Suprapubic skin (tissue), 4 donors: ENCODE measurements at places on chromosomes 13 and 19.

- no peak for DNase-seq
These were observed 45.4 kb downstream of the ZIC5 start for GRCh38 chr13:99926014-99926731.

DNA sequence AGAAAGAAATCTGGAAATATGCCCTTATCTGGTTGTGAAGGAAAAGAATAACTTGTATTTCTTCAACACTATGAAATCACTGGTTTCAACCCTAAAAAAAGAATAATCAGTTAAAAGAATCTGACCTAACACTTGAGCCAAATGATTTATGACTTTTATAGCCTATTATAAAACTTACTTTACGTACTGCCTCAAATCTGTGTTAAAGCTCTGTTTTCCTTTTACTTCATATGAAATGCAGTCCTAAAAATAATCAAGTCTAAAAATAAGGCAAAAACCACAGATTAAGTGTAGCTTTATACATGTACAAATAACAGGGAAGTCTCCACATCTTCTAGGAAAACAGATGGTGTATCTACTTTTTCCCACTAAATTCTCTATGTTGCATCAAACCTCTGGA lies 101.3 kb downstream of the VWA8 start:
- no peak for DNase-seq

- no peak for DNase-seq
These were observed 440.4 kb upstream of the PRR20A start for GRCh38 chr13:56700324-56700723.

DNA sequence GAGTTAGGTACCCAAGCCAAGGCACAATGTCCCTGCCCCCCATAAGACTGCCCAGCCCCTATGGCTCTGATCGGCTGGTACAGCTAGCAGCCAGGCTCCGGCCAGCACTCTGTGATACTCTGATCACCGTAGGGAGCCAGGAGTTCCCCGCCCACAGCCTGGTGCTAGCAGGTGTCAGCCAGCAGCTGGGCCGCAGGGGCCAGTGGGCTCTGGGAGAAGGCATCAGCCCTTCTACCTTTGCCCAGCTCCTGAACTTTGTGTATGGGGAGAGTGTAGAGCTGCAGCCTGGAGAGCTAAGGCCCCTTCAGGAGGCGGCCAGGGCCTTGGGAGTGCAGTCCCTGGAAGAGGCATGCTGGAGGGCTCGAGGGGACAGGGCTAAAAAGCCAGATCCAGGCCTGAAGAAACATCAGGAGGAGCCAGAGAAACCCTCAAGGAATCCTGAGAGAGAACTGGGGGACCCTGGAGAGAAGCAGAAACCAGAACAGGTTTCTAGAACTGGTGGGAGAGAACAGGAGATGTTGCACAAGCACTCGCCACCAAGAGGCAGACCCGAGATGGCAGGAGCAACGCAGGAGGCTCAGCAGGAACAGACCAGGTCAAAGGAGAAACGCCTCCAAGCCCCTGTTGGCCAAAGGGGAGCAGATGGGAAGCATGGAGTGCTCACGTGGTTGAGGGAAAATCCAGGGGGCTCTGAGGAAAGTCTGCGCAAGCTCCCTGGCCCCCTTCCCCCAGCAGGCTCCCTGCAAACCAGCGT lies 3.0 kb upstream of the KMT2B start:
- DNase-seq = no peak

DNA sequence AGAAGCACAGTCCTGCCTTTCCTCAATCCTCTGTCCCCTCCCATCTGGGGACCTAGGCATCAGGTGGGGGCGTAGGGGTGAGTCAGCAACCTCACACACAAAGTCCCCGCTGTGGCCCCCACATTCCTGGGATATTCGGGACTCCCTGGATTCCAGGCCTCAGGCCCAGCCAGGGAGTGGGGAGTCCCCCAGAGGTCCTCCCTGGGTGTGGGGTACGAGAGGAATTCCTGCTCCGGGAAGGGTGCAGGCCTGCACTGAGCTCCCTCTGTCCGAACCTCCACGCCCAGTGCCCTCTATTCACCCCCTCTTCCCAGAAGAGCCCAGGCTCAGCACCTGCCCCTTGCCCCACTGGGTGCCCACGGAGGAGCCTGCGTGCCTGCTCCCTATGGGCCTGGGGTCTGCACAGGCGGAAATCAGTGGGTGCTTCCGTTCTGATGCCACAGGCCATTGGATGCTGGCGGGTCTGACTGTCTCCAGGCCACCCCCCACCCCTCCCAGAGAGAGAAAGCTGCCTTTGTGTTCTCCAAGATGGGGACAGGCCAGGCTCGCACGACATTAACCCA lies 3.4 kb downstream of the CADM4 start:
- peak; percentile 53 for DNase-seq

- no peak for DNase-seq
These were observed 5.8 kb downstream of the PPP1R37 start for GRCh38 chr19:45098521-45099466.

DNA sequence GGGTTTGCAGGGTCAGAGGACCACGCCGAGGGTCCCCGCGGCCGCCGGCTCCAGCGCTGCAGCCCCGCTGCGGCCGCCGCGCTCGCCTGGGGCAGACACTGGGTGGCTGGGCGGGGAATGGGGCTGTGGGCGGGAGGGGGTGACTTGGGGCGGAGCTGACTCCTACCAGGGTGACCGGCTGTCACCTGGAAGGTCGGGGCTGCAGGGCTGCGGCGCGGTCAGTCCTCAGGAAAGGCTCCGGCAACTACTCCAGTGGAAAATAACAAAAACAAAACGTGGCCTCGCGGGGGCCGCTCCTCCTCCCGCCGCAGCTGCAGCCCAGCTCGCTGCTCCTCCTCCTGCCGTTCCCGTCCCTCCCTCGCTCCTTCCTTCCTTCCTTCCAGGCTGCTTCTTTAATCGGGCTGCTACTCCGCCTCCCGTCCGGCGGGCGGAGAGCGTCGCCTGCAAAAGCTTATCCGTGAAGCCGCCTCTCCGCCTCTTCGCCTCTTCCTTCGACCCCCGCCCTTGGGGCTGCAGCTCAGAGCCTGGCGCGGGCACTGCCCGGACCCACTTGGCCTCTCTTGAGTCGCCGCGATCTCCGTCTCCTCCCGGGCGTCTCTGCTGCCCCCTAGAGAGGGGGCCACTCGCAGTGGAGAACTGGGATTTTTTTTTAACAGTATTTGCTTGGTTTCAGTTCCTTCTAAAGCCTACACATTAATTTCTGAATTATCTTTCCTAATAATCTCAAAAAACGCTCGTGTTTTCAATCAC lies at the start of gene TBC1D4:
TSS of gene TBC1D4 (minus strand) at position 100 of the 750 bp plus-strand sequence. CDS start 402 bp downstream, outside the sequence.
- peak; percentile 89 for DNase-seq

DNA sequence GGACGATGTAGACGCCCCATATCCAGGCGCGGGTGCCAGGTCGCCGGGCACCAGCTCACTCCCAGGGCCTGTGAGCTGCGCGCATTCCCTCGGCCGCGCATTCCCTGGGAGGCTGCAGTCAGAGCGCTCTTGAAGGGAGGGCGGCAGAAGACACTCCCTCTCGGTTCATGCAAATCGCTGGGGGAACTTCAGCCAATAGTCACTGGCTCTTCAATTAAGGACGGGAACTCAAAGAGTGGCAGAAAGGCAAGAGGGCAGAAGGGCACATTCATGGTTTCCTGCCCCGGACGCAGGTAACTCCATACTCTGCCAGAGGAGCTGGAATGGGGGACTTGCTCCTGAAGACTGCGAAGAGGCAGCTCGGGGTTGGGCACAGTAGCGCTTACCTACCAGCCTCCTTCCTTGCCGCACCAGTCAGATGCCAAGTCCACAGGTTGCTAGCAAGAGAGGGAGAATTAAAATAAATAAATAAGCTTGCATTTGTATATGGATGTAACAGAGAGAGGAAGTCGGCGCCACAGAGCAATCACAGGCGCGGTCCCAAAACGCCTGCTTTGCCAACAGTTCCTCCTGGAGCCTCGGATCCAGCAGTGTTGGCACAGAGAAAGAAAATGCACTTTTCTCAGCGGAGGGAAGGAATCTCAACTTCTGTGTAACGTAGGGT lies 459 bp downstream of the PCDH20 start:
- peak; percentile 64 for DNase-seq

GRCh38 chr19:5321066-5321642 lies 19.5 kb downstream of the PTPRS start:
- DNase-seq = no peak

DNA sequence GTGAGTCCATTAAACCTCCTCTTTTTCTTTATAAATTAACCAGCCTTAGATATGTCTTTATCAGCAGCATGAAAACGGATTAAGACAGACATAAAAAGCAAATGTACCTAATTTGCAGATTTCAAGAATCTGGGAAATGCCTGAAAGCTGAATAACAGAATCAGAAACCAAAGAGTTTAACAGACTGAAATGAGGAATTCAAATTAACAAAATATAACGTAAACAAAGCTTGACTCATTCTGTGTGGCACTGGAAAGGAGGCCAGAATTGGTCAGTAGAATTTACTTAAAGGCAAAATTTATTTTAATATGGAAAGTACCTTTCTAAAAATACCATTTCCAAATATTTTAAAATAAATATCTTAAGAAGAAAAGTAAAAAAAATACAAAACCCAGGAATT lies 540.6 kb upstream of the HTR2A start:
- DNase-seq = no peak

GRCh38 chr13:71685072-71685471 lies 181.9 kb downstream of the DACH1 start:
- no peak for DNase-seq

- DNase-seq = peak; percentile 92
These were observed 610 bp downstream of the RABAC1 start for GRCh38 chr19:41958367-41959055.

DNA sequence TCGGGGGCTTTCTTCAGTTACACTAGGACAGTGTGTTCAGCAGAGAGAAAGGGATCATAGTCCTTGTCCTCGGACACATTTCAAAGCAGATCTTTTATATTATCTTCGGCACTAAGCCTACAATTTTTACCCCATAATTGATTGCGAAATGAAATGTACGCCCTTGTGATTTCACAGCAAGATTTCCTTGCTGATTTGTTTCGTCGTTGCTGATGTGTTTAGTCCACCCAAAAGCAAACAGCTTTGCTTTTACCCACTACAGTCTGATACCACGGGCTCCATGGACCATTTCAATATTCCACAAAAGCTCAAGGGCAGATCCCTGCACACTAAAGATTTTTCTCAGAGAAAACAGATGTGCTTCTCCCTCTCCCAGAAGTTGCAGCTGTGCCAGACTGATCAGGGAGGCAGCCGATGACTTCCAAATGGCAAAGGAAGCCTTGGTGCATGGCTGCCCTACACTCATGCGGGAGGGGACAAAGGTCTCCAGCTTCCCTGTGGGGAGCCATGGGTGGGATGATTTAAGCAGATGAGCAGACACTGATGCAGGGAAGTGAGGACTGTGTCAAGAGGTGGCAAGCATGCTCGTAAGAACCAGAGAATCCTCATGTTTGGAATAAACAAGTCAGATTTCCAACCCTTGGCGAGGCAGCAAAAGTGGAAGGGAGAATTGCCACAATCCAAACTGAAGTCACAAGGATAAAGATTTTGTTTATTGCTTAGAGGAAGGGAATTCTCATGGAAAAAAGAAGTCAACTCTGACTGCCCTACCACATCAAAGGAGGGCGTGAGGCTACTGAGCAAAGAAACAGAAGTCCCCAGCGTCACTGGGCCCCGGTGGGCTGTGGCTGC lies 81.1 kb downstream of the STK24 start:
- peak; percentile 93 for DNase-seq

- DNase-seq = no peak
These were observed 3.9 kb downstream of the AP1M2 start for GRCh38 chr19:10583036-10583776.

GRCh38 chr13:89150362-89150761 lies 1479.2 kb downstream of the SLITRK5 start:
- DNase-seq = no peak

DNA sequence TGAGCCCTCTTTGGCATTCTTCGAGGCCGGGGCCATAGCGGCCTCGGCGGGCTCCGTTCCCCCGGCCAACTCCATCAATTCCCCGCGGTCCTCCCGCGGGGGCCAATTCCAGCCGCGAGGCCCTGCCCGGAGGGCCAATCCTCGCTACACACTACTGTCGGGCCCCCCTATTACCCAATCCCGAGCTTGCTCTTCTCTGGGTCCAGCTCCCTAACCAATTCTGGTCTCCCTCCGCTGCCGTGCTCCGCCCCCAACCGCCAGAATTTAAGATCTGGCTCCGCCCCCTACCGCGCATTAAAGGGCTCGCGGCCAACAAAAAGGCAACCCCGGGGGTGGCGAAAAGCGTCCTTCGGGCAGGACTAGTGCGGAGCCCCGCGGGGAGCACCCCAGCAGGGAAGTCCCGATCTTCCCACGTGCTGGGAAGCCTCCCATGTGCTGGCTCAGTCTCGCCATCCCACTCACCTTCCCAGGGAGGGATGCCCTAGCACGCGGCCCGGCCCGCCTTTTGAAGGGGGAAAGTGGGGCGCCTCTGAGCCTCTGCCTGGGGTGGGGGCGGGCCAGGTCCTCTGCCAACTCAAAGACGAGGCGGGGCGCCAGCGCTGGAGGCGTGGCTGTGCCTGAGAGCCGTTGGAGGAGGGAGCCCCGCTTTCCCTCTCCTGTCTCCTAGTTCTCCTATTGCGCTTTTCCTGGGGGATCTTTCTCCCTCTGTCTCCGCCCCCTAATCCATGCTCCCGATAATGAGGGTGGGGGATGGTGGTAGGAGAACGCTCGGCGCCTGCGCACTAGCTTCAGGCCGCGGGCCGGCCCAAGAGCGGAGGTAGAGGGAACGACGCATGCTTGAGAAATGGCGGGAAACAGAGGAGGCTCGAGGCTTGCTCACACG lies 3.5 kb downstream of the LIPE start:
- DNase-seq = peak; percentile 89

DNA sequence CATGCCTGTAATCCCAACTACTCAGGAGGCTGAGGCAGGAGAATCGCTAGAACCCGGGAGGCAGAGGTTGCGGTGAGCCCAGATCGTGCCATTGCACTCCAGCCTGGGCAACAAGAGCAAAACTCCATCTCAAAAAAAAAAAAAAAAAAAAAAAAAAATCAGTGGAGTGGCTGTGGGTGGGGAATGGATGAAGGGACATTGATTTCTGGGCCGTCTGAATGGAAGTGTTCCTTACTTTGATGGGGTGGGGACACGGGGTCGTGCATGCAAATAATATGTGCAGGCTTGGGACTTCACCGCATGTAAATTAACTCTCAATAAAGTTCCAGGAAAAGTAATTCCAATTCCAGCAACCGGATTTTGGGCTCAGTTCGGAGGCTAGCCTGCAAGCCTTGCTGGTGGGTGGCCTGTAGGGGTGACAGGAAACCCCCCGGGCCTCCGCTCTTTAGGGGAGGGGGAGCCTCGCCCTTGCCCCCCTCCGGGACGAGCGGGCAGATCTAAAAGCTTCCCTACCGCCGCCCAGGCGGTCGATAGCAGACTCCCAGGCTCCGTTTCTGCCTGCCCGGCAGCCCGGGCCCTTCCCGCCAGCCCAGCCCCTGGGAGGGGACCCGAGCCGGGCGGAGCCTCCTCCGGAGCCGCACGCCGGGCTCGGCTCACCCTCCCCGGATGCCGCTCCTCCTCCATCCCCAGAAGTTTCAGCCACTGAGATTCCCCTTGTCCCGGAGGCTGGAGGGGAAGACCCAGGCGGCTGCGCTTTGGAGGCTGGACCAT lies 48.0 kb upstream of the ADGRE5 start:
- DNase-seq = no peak
